ENCODE measurements at places on chromosomes 5 and 9.

- DNase-seq: no peak
These were observed 70.3 kb downstream of the MAP1B start for GRCh38 chr5:72177538-72177937.

DNA sequence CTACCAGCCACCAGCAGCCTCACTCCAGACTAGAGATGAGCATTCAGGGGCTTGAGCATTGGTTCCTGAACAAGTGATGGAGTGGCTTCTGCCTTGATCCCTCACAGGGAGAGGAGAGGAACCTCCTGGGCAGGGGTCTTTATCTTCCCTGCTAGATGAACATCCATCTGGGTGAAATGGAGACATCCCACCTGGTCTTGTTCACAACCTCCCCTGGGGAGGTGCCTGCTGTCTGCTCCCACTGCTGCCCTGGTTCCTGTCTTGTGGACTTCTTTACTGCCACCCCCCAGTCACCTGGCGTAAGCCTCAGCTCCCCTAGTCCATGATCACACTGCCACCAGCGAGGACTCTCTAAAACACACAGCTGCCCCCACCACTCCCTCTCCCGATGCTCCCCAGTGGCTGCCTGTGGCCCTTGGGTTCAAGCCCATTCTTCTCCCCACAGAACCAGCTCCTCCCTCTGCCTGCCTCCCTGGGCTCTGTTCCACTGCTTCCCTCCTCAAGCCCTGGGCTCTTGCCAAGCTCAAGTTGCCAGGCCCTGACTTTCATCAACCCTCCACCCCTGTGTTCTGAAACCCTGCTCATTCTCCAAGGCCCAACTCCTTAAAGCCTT is 51.5 kb downstream of the COL15A1 start:
- DNase-seq: no peak

- no peak for DNase-seq
These were observed 210.3 kb upstream of the TBC1D2 start for GRCh38 chr9:98465799-98466198.

DNA sequence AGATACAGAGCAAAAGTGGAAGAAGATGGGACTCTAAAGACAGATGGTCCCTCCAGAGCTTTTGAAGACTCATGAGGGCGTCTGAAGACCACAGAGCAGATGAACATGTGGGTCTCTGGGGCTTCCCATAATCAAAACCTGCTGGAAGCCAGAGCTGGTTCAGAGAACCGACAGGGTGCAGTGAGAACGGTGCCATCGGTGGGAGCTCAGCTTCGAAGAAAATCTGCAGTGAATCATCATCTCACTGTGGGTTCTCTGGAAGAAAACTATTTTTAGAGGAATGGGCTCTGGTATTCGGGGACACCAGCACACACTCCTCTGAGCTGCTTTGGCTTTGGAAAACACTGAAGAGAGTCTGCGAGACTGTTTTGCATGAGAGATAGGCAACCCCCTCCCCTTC is 222.4 kb upstream of the PANK3 start:
- no peak for DNase-seq

DNA sequence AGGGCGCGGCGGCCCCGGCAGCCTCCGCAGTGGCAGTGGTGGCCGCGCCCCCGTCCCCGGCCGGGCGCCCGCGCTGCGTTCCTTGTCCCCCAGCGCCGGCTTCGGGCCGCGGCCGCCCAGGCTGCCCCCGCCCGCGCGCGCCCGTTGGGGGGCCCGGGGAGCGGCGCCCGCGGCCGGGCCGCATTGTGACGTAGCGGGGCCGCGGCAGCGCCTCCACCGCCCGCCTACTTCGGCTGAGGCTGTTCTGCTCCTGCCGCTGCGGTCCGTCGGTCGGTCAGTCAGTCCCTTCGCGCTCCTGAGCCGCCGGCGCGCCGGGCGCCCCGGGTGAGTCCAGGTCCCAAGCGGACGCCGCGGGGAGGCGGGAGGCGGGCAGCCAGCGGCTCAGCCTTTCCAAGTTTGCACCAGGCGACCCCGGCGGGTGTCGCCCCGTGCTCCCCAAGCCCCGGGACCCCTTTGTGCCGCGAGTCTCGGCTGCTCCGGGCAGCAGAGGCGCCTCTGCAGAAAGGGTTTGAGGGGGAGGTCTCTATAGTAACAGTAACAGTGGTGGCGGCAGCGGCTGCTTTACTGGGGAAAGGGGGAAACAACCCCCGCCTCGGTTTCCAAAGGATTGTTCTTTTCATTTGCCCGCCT is at the start of gene SNCAIP:
Gene SNCAIP (plus strand): TSS at position 277 of the 630 bp plus-strand sequence. CDS start 78,898 bp downstream, outside the sequence.
- no peak for DNase-seq

GRCh38 chr5:90477621-90478215 is 3.1 kb downstream of the POLR3G start:
- no peak for DNase-seq

DNA sequence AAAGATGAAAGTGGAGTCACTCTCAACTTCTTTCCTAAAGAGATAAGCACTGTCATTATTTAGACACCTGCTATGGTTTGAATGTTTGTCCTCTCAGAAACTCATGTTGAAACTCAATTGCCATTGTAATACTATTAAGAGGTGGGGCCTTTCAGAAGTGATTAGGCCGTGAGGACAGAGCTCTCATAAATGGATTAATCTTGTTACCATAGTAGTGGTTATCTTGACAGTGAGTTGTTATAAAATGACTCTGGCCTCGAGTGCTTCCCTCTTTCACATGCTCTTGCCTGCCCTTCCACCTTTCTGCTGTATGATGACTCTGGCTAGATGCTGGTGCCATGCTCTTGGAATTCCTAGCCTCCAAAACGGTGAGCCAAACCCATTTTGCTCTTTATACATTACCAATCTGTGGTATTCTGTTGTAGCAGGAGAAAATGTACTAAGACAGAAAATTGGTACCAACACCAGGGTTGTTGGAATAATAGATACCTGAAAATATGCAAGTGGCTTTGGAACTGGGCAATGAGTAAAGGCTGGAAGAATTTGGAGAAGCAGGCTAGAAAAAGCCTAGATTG is 38.0 kb downstream of the GDA start:
- no peak for DNase-seq

GRCh38 chr5:81067406-81067805 is 107.2 kb downstream of the RASGRF2 start:
- no peak for DNase-seq

- DNase-seq: no peak
These were observed 37.4 kb upstream of the SSBP2 start for GRCh38 chr5:81788329-81788728.

GRCh38 chr5:162382839-162383238 is 315.3 kb downstream of the GABRG2 start:
- DNase-seq: no peak

DNA sequence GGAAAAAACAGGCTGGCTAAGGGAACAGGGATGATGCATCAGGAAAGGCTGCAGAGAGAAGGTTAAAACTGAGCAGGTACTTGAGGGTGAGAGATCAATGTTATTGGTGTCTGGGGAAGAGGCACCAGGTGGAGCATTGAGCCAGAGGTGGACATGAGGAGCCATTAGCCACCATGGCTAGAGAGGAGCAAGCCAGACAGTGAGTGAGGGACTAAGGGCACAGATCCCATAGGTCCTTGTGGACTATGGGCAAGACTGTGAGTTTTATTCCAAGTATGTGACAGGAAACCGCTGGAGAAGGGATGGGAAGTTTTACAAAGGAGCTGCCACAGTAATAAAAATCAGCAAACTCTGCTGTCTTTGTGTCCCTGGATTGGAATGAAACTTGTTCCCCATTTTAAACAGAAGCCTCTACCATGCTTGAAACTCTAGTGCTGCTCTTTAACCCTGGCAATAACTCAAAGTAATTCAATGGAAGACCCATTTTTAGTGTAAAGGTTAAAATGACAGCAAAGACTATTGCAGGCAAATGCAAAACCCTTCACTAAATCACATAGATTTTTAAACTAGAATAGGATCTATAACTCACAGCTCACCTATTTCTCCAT is 349.8 kb downstream of the ENC1 start:
- no peak for DNase-seq

DNA sequence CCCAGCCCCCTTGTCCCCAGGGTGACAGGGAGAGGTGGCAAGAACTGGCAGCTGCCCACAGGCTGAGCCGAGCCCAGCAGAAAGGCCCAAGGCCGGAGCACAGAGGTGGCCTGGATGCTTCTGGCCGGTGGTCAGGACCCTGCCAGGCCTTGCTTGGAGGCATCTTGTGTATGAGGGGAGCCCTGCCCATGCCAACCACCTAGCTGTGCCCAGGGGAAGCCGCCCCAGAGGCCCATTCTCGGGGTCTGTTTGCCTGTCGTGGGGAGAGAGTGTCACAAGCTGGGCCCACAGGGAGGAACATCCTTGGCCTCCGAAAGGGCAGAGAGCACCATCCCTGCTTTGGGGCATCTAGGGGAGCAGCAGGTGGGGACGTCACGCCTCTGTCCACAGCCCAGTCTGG is 10.0 kb downstream of the NKD2 start:
- DNase-seq: no peak

Data from D721Med (cell line).